Stimulated activated naive CD4-positive, alpha-beta T cell treated with Interleukin-2 at 50 U/mL for 16 hours (primary cell): ENCODE measurements at places on chromosomes 7 and 10.

DNA sequence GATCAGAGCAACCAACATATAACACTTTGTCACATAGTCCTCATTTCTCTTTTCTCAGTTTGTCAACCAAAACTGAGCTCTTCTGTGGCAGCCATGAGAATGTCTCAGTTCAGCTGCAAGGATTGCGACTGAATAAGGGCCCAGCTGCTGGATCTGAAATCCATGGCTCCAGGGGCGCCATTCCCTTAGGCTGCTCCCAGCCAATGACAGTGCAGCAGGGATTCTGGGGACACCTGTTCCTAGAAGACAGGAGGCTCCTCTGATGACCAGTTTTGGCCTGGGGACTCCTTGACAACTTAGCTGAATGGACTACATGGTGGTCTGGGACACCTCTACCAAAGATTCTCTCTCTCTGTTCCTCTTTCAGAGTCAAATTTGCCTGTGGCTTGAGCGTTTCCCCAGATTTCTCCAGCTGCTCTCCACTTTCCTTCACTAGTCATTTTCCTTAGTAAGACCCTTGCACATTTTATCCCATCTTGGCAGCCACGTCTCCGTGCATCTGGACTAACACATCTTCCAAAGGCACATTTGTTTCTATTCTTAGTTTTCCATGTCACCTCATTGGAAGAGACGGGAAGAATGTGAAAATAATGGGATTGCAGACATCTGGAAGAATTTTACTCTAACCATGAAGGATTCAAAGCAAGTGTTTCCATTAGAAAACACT is 28.1 kb upstream of the KIF5B start:
- DNase-seq: no peak

GRCh38 chr10:80412486-80412885 is 4.1 kb downstream of the PRXL2A start:
- no peak for DNase-seq

GRCh38 chr7:37342176-37342687 is 106.4 kb downstream of the ELMO1 start:
- DNase-seq: no peak

DNA sequence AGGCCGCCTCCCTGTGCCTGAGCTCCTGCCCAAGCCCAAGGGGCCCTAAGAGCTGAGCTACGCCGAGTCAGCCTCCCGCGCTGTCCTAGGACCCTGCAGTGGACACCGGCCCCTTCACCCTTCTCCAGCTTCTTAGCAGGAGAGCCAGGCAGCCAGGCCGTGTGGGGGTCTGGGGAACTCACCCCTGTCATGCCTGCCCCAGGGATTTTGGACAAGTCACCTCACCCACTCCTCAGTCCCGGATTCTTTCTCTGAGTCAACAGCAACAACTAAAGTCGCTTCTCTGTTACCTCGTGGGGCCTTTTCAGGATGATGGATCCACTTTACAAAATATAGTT is 79.3 kb downstream of the MKI67 start:
- DNase-seq: no peak

GRCh38 chr7:33423646-33424020 is 294.3 kb downstream of the BBS9 start:
- no peak for DNase-seq

DNA sequence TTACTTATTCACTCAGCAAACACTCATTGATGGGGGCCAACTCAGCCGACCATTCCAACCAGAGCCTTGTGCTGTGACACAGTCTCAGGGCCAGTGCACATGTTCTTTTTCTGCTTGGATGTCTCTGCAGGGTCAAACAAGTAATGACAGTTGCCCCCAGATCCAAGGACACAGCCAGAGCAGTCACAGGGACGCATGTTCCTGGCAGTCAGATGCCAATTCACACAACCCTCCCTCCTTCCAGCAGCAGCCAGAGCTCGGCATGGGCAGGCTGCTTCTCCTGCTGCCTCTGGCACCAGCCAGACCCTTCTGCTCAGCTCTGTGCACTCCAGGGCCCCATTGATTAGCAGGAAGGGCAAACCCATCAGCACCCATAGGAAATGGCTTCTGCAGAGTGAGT is 20.3 kb downstream of the DRGX start:
- DNase-seq: no peak

- no peak for DNase-seq
These were observed 247.4 kb downstream of the PTEN start for GRCh38 chr10:88110822-88111221.
